MM.1S (cell line): ENCODE measurements at places on chromosomes 7 and 10.

- no peak for DNase-seq
Observed at GRCh38 chr7:6631605-6632004, 5.5 kb upstream of the ZNF316 start.

DNA sequence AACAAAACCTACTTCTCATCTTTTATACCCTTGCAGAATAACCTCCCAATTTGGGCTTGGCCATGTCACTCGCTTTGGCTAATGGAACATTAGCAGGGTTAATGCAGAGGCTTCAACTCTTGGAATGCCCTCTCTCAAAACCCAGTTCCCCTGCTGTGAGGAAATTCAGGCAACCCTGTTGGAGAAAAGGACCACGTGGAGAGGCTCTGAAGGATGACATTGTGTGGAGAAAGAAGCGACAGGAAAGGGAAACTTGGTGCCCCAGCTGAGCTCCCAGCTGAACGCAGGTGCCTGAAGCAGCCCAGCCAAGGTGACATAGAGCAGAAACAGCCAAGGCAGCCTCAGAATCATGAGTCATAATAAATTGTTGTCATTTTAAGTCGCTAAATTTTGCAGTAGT, 214.2 kb upstream of the GHITM start:
- no peak for DNase-seq

- no peak for DNase-seq
Observed at GRCh38 chr7:144784943-144785342, 50.9 kb downstream of the TPK1 start.

DNA sequence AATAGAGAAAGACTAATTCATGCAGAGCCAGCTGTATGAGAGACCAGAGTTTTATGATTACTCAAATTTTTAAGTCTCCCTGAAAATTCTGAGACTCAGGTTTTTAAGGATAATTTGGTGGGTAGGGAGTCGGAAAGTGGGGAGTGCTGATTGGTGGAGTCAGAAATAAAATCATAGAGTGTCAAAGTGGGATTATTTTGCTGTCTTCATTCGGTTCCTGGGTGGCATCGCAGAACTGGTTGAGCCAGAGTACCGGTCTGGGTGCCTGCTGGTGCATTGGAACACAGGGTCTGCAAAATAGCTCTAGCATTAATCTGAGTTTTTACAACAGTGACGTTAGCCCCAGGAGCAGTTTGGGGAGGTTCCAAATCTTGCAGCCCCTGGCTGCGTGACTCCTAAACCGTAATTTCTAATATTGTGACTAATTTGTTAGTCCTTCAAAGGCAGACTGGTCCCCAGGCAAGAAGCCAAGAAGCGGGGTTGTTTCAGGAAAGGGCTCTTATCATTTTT, 32.4 kb downstream of the GPRIN2 start:
- no peak for DNase-seq

GRCh38 chr7:146645383-146645976, 528.9 kb downstream of the CNTNAP2 start:
- DNase-seq = no peak

GRCh38 chr10:132616996-132617736, 79.6 kb downstream of the INPP5A start:
- DNase-seq = no peak

- no peak for DNase-seq
Observed at GRCh38 chr7:110604885-110605284, 486.0 kb upstream of the LRRN3 start.

GRCh38 chr10:44010873-44011602, 362.4 kb upstream of the ZNF32 start:
- DNase-seq = peak; percentile 97
